ENCODE measurements at places on chromosomes 1 and 21. TPM values are rescaled to one million over a fixed set of nuclear protein-coding genes. Genes with fewer than 3 reads are reported as not detected.

The LCE1E gene
- not detected for total RNA-seq

GRCh38 chr1:234765672-234766071, 155.7 kb upstream of the IRF2BP2 start:
- no peak for DNase-seq

GRCh38 chr1:40817791-40818263, 34.2 kb downstream of the KCNQ4 start:
- DNase-seq, result no peak

- no peak for DNase-seq
Observed at GRCh38 chr1:245599371-245600174, 444.8 kb downstream of the KIF26B start.

GRCh38 chr21:43597052-43597451, 62.2 kb downstream of the HSF2BP start:
- DNase-seq, result no peak

The CYP4A22 gene
- total RNA-seq, result not detected

- no peak for DNase-seq
Observed at GRCh38 chr1:97832481-97832880, 88.4 kb downstream of the DPYD start.

GRCh38 chr1:198848649-198849048, 209.8 kb downstream of the PTPRC start:
- no peak for DNase-seq

The IFI44 gene
- total RNA-seq, result 180 TPM

- no peak for DNase-seq
Observed at GRCh38 chr1:7988576-7988975, 27.1 kb downstream of the PARK7 start.

DNA sequence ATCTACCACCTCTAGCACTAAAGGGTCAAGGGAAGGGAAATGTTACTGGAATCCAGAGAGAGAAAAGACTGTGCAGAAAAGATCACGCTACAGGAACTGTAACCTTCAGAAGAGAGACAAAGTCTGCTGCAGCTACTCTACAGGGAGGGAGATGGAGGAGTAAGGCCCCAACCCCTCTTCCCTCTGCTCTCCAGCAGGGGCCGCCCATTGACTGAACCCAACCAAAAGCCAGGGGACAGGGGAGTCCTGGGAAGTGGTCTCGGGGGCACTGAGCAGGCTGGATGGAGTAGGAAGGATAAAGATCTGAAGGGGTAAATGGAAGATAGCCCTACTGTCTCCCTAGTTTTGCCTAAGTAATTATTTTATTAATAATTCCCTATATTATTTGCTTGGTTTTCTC, 72.8 kb upstream of the NR5A2 start:
- DNase-seq, result no peak

All from activated naive CD8-positive, alpha-beta T cell treated with anti-CD3 and anti-CD28 coated beads, Interleukin-2, amount 10 ng/mL, durations not matched to agents 7 days and 5 days (primary cell).